Stimulated activated CD8-positive, alpha-beta memory T cell treated with anti-CD3 and anti-CD28 coated beads, Interleukin-15, amount 100 ng/mL, for 1 hour (primary cell): ENCODE measurements at places on chromosomes 6 and 20.

GRCh38 chr20:17562804-17563305 is 7.0 kb upstream of the DSTN start:
- no peak for DNase-seq

GRCh38 chr6:107209406-107210305 is 94.3 kb upstream of the BEND3 start:
- DNase-seq, result no peak

GRCh38 chr6:27562027-27562410 is 89.1 kb upstream of the ZNF184 start:
- no peak for DNase-seq

- no peak for DNase-seq
These were observed 43.0 kb upstream of the SYNCRIP start for GRCh38 chr6:85685713-85686112.

GRCh38 chr6:47157653-47158219 is 115.6 kb upstream of the ADGRF1 start:
- no peak for DNase-seq

GRCh38 chr6:125340991-125341390 is 39.2 kb upstream of the HDDC2 start:
- DNase-seq, result no peak

DNA sequence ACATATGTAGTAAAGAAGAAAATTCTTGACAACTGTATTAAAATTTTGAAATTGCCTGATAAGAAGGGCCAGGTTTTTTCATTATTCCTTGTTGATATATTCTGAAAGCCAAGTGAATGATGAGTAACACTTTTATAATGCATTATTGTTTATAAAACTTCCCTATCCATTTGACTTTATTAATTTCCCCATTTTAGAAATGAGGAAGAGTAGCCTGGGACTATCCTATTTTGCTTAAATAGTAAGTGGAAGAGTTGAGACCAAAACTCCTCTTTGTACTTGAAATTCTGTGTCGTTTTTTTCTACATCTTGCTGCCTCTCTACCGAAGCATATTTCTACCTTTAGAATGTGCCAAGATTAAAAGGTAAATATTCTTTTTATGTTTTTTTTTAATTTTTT is 39.7 kb downstream of the TRMT11 start:
- DNase-seq, result no peak

GRCh38 chr6:21869085-21869771 is 275.7 kb downstream of the SOX4 start:
- no peak for DNase-seq

- no peak for DNase-seq
These were observed 572.9 kb upstream of the NOX3 start for GRCh38 chr6:156028335-156029131.

- DNase-seq, result no peak
These were observed 3.6 kb upstream of the DNAJC5 start for GRCh38 chr20:63891061-63892002.

DNA sequence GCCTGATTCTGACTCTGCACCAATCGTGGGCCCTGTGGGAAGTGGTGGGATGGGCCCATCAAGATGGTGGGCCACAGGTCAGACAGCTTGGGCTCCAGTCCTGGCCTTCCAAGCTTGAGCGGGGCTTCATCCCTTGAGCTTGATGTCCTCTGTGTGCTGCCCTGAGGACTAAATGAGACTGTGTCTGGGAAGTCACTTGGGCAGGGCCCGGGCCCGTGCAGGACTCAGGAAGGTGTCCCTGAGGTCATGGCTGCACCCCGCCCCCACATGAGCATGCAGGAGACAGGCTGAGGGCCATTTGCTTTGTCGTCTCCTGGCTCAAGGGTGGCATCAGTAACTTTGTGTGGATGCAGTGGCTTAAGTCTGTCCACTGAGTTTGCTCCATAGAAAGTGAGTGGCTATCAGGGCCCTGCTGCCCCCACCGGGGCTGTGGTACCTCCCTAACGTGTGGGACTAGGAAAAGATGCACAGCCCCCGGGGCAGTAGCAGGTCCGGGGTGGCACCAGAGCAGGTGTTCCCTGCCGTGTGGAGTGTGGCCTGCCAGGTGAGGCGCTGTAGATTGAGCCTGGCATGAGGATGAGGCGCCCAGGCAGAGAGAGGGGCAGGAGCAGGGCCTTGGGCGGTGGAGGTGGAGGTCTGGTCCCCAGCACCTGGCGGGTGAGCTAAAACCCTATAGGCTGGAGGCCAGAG is 298.6 kb downstream of the TAF4 start:
- DNase-seq, result no peak

- DNase-seq, result peak; percentile 19
These were observed 61.5 kb downstream of the GPX5 start for GRCh38 chr6:28586962-28587745.

GRCh38 chr6:73943411-73943810 is 247.4 kb downstream of the CD109 start:
- DNase-seq, result no peak

GRCh38 chr6:154164397-154164796 is 125.4 kb downstream of the OPRM1 start:
- no peak for DNase-seq

- no peak for DNase-seq
These were observed 698.0 kb upstream of the POU3F2 start for GRCh38 chr6:98136333-98136732.

DNA sequence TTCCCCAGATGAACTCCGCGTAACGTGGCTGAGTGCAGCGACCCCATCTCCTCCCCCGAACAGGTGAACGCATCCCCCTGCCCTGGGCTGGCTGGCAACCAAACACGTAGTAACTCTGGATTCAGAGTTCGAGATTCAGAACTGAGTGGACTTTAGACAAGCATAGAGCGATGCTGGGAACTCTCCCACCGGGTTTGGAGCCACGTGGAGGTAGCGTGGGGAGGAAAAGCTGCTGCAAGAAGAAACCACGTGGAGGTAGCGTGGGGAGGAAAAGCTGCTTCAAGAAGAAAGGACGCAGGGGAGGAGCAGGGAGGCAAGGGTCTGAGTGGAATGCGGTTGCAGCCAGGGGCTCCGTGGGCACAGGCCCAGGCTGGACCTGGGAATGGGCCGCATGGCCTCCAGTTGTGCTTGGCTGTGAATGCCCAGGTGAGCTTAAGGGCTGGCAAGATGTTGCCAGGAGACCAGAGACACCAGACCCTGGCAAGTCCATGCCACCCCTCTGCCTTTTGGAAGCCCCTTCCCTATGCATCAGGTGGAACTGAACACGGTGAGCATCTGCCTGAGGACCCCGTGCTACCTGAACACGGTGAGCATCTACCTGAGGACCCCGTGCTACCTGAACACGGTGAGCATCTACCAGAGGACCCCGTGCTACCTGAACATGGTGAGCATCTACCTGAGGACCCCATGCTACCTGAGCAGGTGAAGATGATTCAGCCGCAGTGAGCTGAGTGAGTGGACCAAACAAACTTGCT is 118.0 kb upstream of the FRMD1 start:
- DNase-seq, result no peak

DNA sequence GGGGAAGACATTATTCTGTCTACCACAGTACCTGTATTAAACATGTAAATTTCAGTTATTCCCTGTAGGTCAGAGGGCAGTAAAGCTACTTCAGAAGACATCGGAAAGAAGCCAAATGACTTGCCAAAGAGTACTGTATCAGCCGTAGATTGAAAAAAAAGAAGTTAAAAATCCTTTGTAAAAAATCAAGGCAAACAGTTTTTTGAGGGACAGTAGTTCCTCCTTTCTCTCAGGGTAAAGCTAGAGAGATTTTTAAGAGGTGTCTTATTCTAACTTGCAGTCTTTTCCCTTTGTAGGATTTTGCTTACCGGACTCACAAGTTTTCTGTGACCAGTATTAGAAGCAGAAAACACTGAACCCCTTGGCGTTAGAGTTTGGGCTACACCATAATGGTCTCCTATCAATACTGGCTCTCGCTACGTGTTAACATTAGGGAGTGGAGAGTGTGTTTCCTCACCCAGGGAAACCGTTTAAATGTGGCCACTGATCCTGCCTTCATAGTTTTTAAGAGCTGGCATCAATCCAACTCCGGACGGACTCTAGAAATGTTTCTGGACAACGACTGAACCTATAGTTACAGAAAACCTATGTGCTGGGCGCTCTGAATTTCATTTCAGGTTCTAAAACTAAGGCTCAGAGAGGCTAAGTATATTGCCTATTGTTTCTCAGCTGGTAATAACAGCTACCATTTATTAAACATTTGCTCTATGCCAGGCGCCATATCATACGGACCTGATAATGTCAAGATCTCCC is 1.3 kb upstream of the ASXL1 start:
- DNase-seq, result no peak

DNA sequence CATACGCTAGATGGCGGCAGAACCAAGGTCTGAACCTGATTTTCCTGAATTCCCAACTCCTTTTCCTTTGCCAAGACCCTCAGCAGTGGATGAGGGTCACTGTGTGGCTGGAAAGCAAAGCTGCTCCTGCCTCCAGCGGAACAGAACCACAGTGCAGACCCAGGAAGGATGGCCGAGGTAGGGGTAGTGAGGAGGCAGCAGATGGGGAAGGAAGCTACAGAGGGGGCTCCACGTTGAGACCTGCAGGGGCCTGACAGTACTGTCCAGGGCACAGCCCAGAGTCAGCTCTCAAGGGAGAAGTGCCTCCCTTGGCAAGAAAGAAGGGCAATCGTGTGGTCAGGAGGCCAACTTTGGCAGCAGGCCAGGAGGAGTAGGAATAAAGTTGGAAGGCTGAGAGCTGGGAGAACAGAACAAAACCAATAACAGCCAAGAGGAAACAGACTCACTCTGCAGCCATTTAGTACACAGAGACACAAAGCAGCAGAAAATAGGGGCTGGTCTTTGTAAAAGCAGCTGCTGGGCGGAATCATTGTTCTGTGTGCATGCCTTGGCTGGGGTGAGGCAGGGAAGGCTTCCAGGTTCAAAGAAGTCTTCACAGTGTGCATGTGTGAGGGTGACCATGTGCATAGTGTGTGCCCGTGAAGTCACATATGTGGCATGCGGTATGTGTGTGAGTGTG is 3.1 kb downstream of the GABRR2 start:
- no peak for DNase-seq

GRCh38 chr6:140446241-140446640 is 1071.8 kb upstream of the CITED2 start:
- DNase-seq, result no peak

GRCh38 chr6:145266432-145267075 is 468.8 kb downstream of the EPM2A start:
- no peak for DNase-seq

- DNase-seq, result no peak
These were observed 9.3 kb downstream of the HLA-DOA start for GRCh38 chr6:33000055-33000454.

DNA sequence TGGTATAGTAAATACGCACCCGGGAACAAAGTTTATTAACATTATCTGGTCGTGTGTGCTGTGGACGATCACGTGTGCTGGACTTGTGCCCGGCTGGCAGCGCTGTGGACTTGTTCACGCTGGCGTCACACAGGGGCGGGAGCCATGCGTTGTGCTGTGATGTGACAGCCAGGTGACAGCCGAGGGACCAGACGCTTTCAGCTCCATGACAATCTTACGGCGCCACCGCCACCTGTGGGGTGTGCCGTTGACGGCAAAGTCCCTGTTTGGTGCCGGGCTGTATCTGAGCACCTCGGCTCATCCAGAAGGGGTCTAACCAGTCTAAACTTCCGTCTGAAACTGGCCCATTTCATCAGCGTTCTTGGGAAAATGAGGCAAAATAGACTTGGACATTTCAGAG is 25.2 kb downstream of the DLL1 start:
- DNase-seq, result no peak

GRCh38 chr20:64119681-64120341 is 12.4 kb upstream of the NPBWR2 start:
- DNase-seq, result no peak
